Fibroblast of upper back skin (primary cell): ENCODE measurements at places on chromosomes 7 and 10.

- DNase-seq: no peak
Observed at GRCh38 chr10:70834441-70835151, 18.8 kb downstream of the SGPL1 start.

GRCh38 chr10:56874950-56875349 is 513.9 kb upstream of the ZWINT start:
- no peak for DNase-seq

DNA sequence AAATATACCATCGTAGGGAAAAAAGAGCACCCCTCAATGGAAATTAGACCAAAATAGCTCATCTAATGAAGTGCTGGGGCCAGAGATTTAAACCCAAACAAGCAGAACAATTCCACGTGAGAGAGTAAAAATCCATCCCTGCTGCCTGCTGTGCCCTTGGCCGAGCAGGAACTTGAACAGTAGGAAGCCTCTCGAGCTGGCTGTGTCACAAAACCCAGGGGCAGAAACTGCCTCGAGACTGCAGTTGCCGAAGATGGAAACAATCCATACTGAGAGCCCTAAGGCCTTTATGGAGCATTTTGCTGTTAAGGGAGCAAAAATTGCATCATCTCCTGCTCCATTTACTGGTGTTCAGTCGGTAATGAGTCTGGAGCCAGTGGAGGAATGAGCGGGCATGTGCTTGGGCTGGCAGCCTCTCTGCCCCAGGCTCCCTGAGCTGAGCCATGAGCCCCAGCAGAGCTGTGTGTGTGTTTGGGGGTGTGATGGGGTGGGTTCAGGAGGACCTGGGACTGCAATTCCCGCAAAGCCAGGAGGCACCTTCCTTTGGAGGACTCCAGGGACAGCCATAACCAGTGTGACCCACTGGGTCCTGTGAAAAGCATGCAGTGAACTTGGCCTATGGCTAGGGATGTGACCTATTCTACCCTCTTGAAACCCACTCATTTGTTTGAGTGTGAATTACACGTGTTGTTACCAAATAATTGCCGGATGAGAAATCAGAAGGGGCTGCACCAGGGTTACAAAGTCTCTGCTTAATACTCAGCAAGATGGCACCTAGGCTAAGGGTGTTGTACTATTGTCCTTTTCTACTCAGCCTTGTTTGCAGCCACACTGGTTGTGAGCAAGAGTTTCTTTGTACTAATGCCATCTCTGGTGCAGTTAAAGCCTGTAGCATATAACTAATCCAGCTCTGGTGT is 58.3 kb downstream of the CDHR3 start:
- peak; percentile 43 for DNase-seq

- no peak for DNase-seq
Observed at GRCh38 chr10:62131724-62132123, 136.9 kb downstream of the RTKN2 start.

GRCh38 chr7:131045526-131045925 is 282.1 kb upstream of the MKLN1 start:
- no peak for DNase-seq

DNA sequence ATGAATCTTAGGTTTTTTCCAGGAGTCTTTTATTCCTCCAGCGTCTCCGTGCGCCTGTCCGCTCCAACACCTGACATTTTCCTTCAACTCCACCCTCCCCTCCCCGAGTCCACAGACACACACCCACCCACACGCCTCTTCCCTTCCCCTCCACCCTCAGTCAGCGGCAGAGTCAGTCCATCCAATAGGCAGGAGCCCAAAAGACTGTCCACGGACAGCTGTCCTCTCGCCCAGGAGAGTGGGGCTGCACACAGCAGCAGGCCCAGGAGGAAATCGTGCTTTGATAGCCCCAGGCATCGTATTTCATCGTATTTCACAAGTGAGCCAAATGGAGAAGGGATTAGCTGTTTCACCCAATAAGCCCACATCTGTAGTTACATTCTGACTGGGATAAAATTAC is 285.1 kb downstream of the ZEB1 start:
- DNase-seq: peak; percentile 65

DNA sequence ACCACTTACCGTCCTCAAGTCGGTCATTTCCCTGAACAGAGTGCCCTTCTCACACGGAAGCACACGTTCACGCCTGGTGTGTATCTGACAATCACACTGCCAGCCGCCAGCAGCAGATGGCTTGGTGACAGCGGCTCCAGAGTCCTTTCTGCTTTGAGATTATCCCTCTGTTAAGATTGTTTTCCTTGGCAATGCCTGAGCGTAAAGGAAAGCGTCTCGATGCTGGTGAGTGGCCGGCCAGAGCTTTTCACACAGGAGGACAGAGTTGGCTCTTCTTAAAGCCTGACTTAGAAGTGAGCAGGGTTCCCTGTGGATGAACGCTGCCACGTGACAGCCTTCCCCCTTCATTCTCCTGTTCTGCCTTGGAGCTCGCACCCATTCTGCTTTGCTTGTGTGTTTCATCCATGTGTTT is 22.1 kb upstream of the PRKAR1B start:
- no peak for DNase-seq

DNA sequence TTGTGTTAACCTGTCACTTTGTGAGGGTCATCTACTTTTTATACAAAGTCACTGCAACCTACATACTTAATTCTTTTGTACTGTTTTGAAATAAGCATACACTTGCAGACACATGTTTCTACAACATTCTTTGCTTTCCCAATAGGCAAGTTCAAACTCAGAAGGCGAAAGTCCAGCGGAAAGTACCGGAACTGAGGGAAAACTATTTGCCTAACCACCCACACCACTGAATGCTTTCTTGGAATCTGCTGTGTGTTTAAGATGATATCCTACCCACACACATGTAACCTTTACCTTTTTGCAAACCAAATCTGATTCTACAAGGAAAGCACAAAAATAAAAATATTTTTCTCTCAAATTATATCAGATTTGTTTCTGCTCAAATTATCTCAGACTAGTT is 139.4 kb upstream of the AGR3 start:
- DNase-seq: peak; percentile 18

DNA sequence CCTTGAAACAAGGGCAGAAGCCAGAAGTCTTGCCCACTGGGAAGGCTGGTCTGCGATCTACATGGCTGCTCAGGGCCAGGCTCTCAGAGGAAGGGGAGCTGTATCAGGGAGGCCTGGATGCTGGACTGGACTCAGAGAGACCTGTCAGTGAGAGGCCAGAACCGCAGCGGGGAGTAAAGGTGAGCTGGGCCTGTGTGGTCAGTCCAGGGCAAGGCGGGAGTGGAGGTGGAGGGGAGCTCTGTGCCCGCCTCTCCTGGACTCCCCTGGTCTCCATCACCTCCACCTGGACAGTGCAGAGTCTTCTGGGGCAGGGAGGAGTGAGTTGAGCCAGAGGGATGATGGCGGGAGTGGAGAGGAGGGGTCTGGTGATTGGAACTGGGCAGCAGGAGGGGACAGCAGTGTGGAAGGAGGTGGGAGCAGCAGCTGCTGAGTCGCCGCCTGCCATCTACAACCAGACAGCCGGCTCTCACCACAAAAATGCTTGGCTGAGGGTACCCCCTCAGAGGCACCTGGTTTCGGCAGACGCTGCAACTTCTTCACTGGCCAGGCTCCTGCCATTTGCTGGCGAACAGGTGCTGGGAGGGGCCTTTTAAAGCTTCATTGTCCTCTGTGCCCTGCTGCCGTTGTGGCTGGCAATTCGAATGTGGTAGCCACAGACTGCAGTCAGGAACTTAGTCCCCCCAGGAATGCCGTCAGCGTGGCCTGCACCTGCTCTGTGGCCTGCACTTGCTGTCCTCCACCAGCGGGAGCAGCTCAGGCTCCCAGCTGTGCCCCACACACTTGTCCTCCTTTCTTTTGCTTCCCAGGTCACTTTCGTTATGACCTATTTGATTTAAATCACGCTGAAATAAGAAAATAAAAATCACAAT is 3.5 kb downstream of the RASSF4 start:
- no peak for DNase-seq

GRCh38 chr10:13809427-13809826 is 222.7 kb downstream of the PRPF18 start:
- DNase-seq: peak; percentile 23

DNA sequence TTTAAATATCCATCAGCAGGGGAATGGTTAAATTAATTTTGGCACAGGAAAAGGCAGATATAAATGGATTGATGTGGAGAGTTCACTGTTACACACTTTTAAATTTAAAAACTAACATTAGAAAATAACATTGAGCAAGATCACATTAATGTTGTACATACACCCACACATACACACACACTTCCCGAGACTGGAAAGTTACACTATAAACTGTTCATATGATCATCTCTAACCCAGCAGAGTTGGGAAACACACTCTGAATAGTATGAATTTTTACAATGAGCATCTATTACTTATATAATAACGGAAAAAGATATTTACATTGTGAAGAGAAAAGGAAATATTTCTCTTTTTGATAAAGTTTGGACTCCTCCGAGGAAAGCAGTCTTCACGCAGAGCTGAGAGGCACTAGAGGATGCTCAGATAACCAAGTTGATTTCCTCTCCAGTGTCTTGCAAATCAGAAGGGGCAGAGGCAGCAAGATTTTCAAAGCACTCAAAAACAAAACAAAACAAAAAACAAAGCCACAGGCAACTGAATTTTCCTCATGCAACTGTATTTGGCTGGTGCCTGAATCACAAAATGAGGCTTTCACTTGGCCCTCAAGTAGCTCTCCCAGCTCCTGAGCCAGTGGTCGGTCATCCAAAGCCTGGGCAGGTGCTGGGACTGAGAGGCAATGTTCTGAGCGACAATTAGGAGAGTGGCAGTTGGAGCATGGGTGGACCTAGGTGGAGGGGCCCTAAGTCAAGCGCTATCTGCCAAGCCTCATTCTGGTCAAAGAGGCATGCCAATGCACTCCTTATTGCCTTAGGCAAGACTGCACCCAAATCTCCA is 10.5 kb upstream of the GATAD1 start:
- DNase-seq: no peak

DNA sequence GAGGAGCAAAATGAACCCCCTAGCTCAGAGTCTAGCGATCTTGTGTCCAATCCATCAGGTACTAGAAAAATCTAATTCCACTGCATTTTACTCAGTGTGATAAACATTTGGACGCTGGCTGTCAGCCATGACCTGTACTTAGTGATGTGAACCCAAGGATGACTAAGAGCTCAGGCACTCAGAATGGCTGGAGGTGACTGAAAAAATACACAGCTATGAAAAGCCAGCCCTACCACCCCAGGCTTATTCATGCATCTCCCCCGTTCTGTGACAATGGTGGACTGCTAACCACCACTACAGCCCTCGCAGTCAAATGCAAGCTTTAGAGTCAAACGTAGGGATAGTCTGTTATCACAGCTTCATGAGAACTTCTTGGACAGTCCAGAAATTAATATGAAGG is 14.9 kb downstream of the AFAP1L2 start:
- DNase-seq: no peak
